Stimulated activated CD8-positive, alpha-beta memory T cell treated with anti-CD3 and anti-CD28 coated beads, Interleukin-7, amount 100 ng/mL, for 1 hour (primary cell): ENCODE measurements at places on chromosomes 4 and X.

DNA sequence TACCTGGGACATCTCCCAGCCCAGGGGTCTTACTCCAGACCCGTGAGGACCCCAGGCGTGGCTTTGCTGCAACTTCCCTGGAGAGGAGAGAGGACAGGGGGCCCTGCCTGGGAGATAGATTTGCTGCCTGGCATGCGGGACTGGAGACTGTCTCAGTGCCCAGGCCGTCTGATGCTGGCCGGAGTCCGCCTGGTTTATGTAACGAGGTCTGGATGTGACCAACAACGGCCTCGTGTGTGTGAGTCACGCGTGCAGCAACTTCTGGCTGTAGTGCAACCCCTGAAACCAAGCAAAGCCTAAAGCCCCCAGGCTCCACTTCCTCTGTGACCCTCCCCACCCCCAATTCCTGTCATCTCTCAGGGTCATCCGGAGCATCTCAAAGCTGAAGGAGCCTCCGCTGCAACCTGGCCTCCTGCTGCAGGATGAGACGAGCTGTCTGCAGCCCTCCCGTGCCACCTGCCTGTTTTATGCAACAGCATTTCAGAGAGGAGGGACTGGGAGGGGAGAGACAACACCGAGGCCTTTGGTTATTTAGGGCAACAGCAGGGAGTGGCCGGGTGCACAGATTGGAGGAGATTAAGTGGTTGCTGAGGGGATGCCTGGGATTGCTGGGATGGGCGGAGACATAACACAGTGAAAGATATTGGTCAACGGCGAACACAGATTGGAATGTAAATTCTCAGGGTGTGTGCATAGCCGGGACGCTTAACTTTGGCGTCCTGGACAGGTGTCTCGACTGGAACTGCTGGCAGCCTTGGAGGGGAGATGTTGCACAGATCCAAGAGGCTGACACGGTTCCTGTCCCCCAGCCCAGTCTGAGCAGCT lies 16.0 kb downstream of the XG start:
- DNase-seq, result no peak

DNA sequence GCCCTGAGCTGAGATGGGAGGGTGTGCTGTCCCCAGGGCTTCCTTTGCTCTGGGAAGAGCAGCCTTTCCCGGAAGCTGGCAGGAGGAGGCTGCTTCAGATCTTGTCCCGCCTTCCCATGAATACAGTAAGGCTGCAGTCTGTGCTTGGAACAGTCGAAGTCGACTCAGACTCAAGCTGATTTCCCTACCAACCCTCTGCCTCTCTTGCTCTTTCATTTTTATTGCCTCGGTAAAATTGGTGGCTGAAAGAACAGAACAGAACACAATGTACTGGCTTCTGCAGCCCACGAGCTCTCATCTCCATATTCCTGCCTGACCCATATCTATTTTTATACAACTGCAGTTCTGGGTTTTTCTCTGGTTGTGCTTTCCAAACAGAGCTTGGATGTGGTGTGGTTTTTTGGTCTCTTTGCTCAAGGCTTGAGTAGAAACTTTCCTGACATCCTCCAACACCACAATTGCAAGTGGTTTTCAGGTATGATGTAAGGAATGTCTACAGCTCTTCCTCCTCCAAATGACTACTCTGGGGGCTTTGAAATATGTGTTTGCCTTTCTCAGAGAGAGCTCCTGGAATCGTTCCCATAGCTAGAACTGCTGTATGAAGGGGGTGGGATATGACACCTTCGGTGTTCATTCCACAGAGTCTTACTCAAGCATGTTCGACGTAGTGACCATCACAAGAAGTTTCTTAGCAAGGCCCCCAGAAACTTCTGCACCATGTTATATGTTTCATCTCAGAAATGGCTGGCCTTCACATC lies 61.3 kb downstream of the ENPP6 start:
- no peak for DNase-seq

DNA sequence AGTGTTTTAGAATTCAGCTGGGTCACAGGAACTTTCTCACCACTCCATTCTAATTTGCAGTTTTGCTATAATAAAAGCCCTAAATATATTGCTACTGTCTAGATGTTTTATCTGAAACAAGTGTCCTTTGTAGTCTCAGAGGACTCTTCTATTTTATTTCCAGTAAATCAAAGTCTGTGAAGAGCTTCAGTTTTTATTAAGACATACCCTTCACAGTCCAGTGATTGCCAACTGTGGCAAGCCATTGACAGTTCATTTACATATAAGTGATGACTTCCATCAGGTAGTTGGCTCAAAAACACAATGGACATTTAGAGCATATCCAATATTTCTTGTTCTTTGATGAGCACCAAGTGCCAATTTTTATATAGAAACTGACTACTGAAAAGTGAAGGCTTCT lies 466.1 kb downstream of the IQCM start:
- DNase-seq, result no peak

GRCh38 chrX:22159071-22159470 lies 113.6 kb upstream of the CBLL2 start:
- DNase-seq, result no peak

DNA sequence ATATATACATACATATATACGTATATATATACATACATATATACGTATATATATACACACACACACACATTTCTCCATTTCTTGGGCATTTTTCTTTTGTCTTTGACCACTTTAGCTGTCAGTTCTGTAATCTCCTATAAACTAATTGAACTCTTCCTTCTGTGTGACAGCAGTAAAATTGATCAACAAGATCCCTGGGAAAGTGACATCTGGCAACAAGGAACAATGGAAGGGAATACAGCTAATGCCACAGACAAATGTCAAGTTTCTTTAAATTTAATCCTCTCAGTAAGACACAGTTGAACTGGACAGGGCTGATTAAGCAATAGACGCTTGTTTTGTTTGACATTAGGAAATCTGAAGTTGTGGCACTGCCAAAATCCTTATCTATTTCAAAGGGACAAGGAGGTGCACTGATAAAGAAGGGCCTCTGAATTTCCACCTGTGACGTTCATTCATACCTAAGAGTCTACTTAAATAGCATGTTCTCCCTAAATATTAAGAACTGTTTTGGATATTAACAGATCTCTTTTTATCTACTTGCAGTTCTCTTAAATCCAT lies 126.9 kb downstream of the RNF150 start:
- DNase-seq, result no peak

DNA sequence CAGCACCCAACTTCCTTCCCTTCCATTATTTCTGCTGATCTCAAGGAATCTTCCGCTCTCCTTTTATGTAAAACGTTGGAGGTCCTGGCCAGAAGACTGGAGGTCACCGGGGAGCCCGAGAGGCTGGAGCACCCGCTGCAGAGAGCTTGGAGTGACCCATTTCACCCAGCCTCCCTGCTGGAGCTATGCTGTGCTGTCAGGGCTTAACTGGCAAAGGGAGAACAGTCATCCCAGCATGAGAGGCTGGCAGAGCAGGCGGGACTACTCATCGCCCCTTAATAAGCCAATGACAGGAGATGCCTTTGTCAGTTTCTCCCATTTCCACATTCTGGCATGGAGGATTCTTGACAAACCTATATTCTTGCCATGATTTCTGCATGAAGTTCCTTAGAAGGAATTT lies 98.9 kb downstream of the GATB start:
- no peak for DNase-seq

DNA sequence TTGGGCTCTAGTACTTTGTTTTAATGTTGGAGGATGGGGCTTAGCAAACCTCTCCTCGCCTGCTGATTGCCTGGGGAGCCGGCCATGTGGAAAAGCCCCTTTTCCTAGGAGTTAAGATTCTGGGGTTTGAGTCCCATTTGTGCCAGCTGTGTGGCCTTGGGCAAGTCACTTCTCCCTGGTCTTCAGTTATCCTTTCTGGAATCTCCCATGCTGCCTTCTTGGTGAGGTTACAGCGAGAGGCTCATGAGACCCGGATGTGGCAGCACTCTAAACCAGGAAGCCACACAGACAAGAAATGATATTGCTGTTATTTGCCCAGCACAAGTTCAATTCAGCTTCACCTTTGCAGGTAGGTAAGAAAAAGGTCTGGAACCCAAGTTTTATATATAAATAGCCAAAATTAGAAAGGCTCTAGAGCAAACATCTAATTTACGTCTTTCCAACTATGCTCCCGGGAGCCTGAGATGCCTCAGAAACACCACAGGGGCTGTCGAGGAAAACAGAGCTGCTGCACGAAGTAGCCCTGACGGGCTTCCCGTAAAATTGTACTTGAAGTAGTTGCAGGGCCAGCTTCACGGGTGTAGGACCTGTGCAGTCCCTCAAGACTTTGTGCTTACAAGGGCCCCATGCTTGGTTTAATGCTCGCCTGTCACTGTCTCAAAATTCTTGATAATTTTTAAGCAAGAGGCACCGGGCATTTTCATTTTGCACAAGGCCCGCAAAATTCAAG lies 8.3 kb upstream of the SASH3 start:
- DNase-seq, result no peak

GRCh38 chr4:158217763-158218162 lies 7.5 kb downstream of the TMEM144 start:
- DNase-seq, result no peak

DNA sequence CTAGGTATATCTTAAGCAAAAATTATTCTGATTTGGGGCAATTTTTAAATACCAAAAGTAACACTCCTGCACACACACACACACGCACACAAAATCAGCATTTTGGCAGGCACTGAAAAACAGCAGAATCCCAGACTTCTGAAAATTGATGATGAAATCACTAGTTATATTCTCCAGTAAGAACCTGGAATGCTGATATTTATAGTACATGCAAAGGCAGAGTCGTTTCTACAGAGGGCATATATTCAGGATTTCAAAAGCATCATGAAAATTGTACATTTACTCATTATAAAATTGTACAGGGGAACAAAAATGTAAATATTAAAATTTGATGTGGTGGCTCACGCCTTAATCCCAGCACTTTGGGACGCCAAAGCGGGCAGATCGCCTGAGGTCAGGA lies 352.5 kb upstream of the PITX2 start:
- no peak for DNase-seq

GRCh38 chr4:81946996-81947395 lies 426.8 kb downstream of the HNRNPD start:
- no peak for DNase-seq

DNA sequence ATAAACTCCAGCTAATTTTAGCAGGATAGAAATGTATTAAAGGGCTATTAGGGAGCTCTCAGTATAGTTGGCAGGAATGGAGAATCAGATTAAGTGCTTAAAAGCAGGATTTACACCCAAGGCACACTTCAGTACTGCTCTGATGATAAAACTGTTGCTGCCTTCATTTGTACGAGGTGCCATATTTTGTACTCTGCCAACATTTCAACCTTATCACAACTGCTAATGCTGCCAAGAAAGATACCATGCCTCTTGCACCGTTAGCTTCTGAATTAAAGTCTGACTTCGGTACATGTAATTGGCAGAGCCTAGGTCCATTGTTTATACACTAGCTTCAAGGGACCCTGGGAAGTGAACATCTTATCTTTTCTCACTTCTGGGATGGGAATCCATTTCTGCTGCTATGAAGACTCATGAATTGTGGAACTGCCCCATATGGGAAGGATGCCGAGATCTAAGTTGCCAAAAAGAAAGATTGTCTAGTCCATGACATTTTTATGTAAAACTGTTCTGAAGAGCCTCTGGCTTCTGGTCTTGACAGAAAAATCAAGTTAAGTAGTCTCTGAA lies 624.0 kb upstream of the IGFBP7 start:
- DNase-seq, result no peak

DNA sequence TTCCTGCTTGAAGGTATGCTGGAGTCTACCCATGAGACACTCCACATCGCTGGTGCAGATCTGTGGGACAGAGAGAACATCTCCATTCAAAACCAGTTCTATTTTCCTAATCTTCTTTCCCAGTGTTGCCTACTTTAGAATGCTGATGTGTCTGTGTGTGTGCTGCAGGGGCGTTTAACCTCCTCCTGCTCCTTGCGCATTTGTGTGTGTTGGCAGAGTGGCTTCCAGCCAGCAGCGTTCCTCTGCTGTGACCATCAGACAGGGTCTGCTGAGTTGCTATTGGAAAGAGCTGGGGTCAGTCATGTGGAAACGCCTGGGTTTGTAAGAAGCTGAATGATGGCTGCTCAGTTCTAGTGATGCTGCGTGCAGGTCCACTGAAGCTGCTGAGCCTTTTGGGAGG lies 223.6 kb downstream of the RBMX2 start:
- DNase-seq, result no peak

DNA sequence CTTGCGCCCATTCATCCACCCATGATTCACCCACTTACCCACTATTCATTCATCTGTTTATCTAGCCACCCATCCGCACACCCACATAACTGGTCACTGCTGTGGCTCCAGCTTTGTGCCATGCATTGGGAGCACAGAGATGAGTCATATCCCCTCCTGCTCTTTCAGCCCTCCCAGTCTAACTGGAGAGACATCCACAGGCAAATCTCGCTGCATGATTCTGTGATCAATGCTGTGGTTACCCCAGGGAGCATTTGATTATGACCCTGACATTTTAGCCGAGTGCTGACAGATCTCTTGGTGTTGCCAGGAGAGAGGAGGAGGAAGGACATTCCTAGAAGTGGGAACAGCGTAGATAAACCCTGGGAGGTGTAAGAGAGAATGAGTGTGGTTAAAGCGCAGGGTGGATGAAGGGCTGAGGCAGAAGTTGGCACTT lies 10.4 kb upstream of the PORCN start:
- DNase-seq, result no peak

DNA sequence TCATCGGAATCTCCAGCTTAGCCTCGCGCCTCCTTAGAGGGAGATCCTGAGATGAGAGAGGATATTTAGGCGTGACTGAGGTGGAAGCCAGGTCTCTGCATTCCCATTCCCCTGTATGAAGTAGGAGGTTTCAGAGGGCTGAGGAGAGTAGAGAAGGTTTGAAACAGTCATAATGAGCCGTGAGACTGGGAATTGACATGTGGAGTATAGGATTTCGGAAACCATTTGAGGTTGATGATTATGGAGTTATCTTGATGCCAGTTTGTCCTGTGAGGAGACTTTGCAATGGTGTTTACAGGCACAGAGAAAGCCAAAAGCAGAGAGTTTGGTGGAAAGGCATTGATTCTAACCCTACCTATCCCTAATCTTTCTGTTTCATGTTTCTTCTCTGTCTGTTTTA lies 2.0 kb downstream of the CHST7 start:
- DNase-seq, result no peak
